ENCODE measurements at places on chromosomes 16 and 17.

DNA sequence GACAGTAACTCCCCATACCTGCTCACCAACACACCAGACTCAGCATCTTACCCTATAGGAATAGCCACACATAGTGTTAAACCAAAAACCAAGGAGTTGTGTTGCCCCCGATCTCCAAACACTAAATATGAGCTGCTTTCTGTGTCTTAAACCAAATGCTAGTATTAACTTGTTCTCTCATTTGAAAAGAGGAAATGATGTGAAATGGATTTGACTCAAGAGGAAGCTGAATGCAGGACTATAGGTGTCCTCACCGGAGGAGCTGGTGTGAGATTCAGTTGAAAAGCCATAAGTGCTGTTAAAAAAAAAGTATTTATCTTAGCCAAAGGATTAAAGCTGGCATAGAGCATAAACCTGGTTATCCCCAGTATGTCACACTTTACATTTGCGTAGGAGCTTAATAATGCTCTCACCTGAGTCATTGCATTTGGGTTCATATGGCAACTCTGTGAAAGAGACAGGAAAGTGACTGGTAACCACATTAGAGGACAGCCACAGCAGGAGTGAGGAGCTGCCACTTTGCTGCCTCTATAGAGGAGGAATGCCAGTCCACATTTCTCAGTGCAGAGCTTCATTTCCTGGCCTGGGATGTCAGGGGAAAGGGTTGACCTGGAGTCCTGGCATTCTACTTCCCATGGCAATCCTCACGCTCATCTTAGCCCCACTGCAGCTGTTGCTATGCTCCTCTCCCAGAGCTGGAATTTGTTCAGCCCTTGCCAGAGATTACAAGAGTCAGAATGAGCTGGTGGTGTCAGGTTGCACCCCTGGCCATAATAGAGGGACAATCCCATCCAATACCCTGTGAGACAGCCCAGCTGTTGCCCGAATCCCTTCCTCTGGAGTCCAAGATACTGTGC lies 143.3 kb upstream of the ANKFN1 start:
- H3K4me1 ChIP-seq, result peaks cover 14% of the 10 kb centered on the region
- H3K36me3 ChIP-seq, result no peaks in the 10 kb centered on the region

DNA sequence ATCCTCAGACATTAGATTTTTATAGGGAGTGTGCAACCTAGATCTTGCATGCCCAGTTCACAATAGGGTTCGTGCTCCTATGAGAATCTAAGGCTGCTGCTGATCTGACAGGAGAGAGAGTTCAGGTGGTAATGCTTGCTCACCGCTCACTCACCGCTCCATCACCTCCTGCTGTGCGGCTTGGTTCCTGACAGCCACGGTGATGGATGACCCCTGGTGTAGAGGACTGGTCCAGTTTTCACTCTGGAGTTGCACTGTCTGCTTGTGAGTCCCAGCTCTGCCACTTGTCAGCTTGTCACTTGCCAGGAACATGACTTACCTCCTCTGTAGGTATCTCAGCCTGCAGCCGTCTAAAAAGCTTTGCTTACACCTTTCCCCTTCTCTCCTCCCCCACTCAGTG lies 214.6 kb downstream of the SNX29 start:
- H3K36me3 ChIP-seq, result no peaks in the 10 kb centered on the region
- H3K27me3 ChIP-seq, result no peaks in the 10 kb centered on the region
- H3K4me1 ChIP-seq, result no peaks in the 10 kb centered on the region
- H3K27ac ChIP-seq, result no peak overlapping the region
- H3K4me3 ChIP-seq, result no peak overlapping the region

DNA sequence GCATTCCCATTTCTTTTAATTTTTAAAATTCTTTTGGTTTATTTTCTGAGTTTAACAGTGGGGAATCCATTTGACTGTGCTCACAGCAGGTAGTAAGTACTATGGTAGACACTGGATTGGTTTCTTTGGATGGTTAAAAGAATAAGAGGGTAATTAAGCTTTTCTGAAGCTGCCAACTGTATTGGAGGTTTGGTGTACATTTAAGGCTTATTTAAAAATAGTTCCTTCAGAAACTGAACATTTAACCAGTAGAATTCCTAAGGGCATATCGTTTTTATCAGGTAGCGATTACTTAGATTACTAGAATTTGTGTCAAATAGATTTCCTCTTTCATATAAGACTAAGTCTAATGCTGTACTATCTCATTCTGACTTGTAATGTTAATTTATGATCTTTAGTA lies 162.4 kb downstream of the PPM1E start:
- no peak overlapping the region for H3K4me3 ChIP-seq
- no peaks in the 10 kb centered on the region for H3K27me3 ChIP-seq
- H3K4me1 ChIP-seq, result peaks cover 29% of the 10 kb centered on the region
- no peaks in the 10 kb centered on the region for H3K36me3 ChIP-seq
- H3K27ac ChIP-seq, result no peak overlapping the region

DNA sequence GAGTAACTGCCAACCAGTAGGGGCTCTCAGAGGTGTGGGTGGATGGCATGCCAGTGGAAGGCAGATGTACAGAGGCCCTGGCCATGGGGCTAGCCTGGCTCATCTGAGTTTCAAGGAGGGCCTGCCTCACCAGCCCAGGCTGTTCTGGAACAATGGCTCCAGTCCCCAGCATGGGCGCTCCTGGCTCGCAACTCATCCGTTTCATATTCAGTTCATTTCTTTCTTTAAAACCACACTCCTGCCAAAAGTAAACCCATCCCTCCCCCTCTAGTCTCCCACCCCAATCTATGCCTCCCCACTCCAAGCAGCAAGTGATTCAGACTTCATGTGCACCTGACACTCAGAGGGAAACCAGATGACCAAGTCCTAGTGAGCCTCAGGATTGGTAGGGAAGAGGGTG lies 2.4 kb downstream of the CCL13 start:
- no peaks in the 10 kb centered on the region for H3K36me3 ChIP-seq
- H3K27me3 ChIP-seq, result no peaks in the 10 kb centered on the region
- DNase-seq, result no peak

GRCh38 chr17:58052945-58053715 lies 30.1 kb upstream of the DYNLL2 start:
- DNase-seq, result no peak
- H3K36me3 ChIP-seq, result no peaks in the 10 kb centered on the region
- H3K4me1 ChIP-seq, result no peaks in the 10 kb centered on the region

DNA sequence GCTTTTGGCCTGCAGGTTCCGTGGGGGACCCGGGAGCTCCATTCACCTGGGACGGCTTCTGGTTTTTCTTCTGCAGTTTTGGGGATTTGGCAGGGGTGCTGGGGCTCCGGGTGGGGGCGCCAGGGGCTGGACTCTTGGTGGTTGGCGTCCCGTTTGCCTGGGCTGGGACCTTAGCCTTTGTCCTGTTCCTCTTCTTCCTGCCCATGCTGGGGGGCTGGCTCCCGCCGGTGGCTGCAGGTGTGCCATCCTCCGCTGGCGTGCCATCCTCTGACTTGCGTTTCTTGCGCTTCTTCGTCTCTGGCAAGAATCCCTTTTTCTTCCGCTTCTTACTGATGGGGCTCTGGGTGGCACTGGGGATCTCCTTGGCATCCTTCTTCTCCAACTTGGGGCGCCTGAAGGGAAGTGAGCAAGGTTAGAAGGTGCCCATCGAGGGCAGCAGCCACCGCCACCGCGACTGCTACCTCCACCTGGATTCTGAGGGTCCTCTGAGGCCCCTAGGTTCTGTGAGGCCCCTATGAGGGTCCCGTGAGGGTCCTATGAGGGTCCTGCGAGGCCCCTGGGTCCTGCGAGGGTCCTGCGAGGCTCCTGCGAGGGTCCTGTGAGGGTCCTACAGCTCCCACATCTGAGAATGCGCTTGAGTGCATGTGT lies 15.5 kb downstream of the MYBBP1A start:
- no peak overlapping the region for H3K4me3 ChIP-seq
- H3K36me3 ChIP-seq, result no peaks in the 10 kb centered on the region
- no peaks in the 10 kb centered on the region for H3K27me3 ChIP-seq
- DNase-seq, result no peak
- no peak overlapping the region for H3K27ac ChIP-seq
- peaks cover 15% of the 10 kb centered on the region for H3K4me1 ChIP-seq

GRCh38 chr17:48489781-48490180 lies 41.0 kb downstream of the HOXB1 start:
- H3K27ac ChIP-seq, result no peak overlapping the region
- H3K4me3 ChIP-seq, result no peak overlapping the region
- DNase-seq, result peak; percentile 49
- H3K4me1 ChIP-seq, result peaks cover 13% of the 10 kb centered on the region
- no peaks in the 10 kb centered on the region for H3K36me3 ChIP-seq
- peaks cover 57% of the 10 kb centered on the region for H3K27me3 ChIP-seq

DNA sequence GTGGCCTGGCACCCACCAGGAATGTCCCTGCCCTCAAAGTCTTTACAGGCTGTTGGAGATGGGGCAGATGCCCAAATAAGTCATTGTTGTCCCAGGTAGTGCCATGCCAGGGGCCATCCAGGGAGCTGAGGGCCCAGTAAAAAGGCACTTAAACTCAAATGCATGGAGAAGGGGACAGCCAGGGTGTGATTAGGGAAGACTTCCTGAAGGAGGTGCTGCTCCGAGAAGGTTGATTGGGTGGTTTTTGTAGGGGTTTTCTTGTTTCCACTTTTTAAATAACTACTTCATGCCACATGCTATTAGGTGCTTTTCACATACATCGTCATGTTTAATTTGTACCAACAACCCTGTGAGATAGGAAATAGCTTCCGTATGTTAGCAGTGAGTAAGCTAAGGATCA lies 66.9 kb downstream of the RAI1 start:
- H3K4me3 ChIP-seq, result no peak overlapping the region
- peaks cover 22% of the 10 kb centered on the region for H3K4me1 ChIP-seq
- no peaks in the 10 kb centered on the region for H3K36me3 ChIP-seq
- no peaks in the 10 kb centered on the region for H3K27me3 ChIP-seq

GRCh38 chr17:77398274-77398673 lies 257.5 kb downstream of the SEC14L1 start:
- H3K4me1 ChIP-seq, result peaks cover 21% of the 10 kb centered on the region
- no peaks in the 10 kb centered on the region for H3K36me3 ChIP-seq

- H3K27ac ChIP-seq, result no peak overlapping the region
- H3K4me1 ChIP-seq, result no peaks in the 10 kb centered on the region
- no peaks in the 10 kb centered on the region for H3K36me3 ChIP-seq
- no peak for DNase-seq
- H3K4me3 ChIP-seq, result no peak overlapping the region
- no peaks in the 10 kb centered on the region for H3K27me3 ChIP-seq
Measured at GRCh38 chr17:15885770-15886169, 59.2 kb upstream of the ADORA2B start.

GRCh38 chr16:27353853-27354252 lies 40.1 kb downstream of the IL4R start:
- H3K4me1 ChIP-seq, result no peaks in the 10 kb centered on the region
- no peaks in the 10 kb centered on the region for H3K36me3 ChIP-seq
- DNase-seq, result no peak
- H3K27ac ChIP-seq, result no peak overlapping the region

- no peak overlapping the region for H3K27ac ChIP-seq
- no peaks in the 10 kb centered on the region for H3K27me3 ChIP-seq
- H3K4me3 ChIP-seq, result no peak overlapping the region
- peaks cover 37% of the 10 kb centered on the region for H3K4me1 ChIP-seq
- peak; percentile 73 for DNase-seq
Measured at GRCh38 chr17:79114458-79115301, 40.1 kb downstream of the ENGASE start.

DNA sequence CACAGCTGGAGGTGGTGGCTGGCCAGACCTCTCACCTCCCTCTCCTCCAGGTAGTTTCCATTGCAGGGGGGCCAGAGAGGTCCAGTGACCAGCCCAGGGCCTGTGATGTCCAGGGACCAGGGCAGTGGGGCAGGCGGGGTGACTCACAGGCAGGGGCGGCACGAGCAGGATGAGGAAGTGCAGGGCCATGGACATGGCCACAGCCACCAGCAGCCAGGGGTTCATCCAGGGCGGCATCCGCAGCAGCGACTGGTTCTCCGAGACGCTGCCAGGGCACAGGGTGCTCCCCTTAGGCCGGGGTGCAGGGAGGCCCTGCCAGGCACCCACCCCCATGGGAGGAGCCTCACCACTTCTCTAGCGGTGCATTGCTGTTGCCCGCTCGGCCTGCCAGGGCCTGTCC lies 12.9 kb upstream of the P2RX1 start:
- no peak for DNase-seq
- no peak overlapping the region for H3K27ac ChIP-seq
- H3K27me3 ChIP-seq, result no peaks in the 10 kb centered on the region
- no peaks in the 10 kb centered on the region for H3K4me1 ChIP-seq
- no peaks in the 10 kb centered on the region for H3K36me3 ChIP-seq

DNA sequence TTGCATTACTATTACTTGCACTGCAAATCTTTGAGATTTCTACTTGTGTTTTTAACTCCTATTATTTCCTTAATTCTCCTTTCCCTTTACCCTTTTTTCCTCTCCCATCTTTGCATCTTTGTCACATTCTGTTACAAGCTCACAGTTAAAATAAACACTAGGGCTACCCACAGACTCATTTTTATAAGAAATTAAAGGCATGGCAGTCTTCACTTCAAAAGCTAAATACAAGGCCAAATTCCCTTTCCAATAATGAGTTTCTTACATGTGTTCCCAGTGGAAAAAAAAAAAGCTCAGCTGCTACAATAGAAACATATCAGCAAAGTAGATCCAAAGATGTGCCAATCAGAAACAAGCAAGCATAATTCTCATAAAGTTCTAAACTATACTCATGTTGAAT lies 3.7 kb upstream of the BRIP1 start:
- H3K27me3 ChIP-seq, result no peaks in the 10 kb centered on the region
- no peak overlapping the region for H3K4me3 ChIP-seq
- H3K27ac ChIP-seq, result no peak overlapping the region
- H3K4me1 ChIP-seq, result peaks cover 7% of the 10 kb centered on the region
- H3K36me3 ChIP-seq, result peaks cover 31% of the 10 kb centered on the region

- peaks cover 15% of the 10 kb centered on the region for H3K4me1 ChIP-seq
- no peaks in the 10 kb centered on the region for H3K27me3 ChIP-seq
- peak; percentile 65 for DNase-seq
- H3K27ac ChIP-seq, result no peak overlapping the region
- H3K36me3 ChIP-seq, result no peaks in the 10 kb centered on the region
Measured at GRCh38 chr17:19238167-19238505, 970 bp downstream of the EPN2 start.

DNA sequence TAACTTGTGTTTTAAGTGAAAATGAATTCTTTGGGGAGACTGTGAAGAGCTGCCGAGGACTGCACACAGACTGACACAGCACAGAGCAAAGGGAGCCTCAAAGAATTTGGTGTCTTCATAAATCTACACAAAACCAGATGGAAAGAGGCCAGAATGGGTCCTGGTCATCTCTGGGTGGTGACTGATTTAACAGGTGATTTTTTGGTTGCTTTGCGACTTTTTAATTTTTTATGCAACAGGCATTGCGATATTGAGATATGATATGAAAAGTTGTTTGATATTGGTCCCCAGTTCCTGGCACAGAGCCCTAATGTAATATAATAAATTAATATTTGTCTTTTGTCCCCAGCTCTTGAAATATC lies 12.6 kb upstream of the EIF1 start:
- no peak overlapping the region for H3K4me3 ChIP-seq
- peaks cover 16% of the 10 kb centered on the region for H3K4me1 ChIP-seq
- H3K36me3 ChIP-seq, result no peaks in the 10 kb centered on the region
- no peak for DNase-seq

GRCh38 chr16:12449374-12449773 lies 354.3 kb downstream of the CPPED1 start:
- no peaks in the 10 kb centered on the region for H3K36me3 ChIP-seq
- H3K27ac ChIP-seq, result no peak overlapping the region
- no peak for DNase-seq
- H3K27me3 ChIP-seq, result no peaks in the 10 kb centered on the region
- H3K4me3 ChIP-seq, result no peak overlapping the region
- no peaks in the 10 kb centered on the region for H3K4me1 ChIP-seq

Data from neural progenitor cell (in vitro differentiated cells).